ENCODE measurements at places on chromosomes 5 and 9.

- DNase-seq, result no peak
These were observed 202.1 kb downstream of the MED10 start for GRCh38 chr5:6176102-6176693.

DNA sequence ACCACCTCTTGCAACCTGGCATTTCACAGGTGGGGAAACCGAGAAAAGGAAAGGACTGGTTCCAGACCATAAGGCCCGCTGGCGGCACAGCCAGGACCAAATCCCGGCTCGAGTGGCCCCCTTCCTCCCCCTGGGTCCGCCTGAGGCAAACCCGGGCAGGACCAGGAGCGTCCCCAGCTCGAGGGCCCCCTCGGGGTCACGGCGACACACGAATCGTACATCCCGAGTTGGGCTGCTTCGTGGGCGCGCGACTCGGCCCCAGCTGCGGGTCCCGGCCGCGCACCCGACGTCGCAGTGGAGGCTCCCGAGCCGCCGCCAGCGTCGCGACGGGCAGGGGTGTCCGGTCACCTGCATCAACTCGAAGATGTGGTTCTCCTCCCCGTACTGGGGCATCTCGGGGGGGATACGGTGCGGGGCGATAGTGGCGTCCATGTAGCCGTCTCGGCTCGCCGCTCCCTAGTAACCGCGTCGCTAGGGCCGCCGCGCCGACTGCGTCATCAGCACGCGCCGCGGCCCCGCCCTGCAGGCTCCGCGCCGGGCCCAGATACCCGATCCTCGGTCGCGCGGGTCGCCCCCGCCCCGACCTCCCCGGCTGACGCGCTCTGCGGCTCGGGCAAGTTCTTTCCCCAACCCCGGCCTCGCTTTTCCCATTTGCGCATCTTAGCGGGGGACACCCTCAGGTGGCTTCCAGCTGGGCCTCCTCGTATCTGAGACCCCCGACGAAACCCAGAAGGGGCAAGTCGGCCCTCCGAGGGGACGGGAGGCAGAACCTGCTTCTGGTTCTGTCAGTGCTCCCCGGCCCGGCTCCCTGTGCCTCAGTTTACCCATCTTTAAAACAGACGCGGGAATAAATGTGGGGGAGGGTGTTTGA lies at the start of gene AK8:
TSS of gene AK8 (minus strand) at position 461 of the 871 bp plus-strand sequence. CDS start at position 432, 29 bp downstream.
- peak; percentile 92 for DNase-seq

DNA sequence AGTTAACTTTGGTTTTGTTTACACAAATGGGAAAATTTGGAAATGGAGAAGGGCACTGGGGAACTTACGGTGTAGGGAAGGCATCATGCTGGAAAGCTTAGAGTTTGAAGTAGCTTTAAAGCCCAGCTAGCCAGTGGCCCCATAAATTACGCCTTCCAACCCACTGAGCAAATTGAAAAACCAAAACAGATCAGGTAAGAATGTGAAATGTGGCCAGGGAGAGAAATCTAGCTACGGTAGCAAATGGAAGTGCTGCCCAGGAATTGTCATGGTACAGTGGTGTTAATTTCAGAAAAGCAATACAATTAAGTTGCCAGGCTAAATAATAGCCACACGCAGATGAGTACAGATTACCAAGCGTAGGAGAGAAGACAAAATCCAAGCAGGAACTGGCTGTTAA lies 654.8 kb downstream of the PRELID2 start:
- no peak for DNase-seq

DNA sequence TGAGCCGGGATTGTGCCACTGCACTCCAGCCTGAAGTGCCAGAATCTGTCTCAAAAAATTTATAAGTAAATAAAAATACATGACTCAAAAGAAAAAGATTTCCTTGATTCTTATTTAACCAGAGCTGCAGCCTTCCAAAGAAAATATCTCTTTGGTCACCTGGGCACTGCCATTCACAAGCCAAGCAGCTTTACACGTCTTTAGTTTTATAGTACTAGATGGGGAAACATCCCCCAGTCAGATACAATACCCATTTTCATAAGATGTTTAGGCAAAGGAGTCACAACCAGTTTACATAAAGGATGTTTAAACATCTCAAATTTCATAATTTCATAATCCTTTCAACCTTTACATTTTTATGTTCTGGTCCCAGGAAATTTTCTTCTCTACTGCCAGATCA lies 13.7 kb upstream of the OXCT1 start:
- no peak for DNase-seq

Measured in T47D (cell line).